ENCODE measurements at places on chromosomes 2 and 18.
A peak's percentile ranks its signal among the peaks of the same experiment; 100 is the strongest.

DNA sequence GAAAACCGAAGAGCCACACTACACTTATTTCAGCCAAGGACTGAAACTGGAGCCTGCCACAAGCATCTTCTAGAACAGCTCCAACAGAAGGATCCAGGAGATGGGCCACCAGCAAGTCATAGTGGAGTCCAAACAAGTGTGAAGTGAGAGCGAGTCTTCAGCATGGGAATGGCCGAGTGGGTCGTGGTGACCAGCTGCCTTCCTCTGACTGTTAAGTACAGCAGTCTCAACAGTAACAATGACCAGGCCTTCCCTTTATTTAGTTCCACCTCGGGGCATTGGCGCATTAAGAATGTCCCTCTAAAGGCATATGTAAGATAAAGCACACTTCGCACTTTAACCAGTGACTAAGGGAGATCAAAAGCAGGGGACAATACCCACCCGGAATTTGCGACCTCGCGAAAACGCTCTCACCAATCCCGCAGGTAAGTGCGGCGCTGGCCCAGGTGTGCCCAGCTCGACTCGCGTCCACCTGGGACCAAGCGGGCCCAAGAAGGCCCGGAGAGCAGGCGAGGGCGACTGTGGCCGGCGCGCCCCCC lies 1.1 kb downstream of the L3MBTL4 start:
- DNase-seq = no peak

DNA sequence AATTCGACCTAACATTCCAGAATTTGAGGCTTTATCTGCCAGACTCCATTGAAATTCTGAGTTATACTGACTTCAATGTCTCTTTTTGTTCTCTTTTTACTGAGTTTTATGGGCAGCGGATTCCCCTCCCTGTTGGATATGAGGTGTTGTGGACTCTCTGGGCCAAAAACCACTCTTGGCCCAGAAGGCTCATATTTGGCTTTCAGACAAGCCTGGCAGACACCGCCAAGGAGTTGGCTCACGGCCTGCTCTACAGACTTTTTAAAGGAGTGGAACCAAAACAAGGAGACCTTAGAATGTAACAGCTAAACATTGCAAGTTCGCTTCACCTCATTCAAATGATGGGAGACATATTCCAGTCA lies 206.4 kb upstream of the NCKAP5 start:
- DNase-seq = no peak

DNA sequence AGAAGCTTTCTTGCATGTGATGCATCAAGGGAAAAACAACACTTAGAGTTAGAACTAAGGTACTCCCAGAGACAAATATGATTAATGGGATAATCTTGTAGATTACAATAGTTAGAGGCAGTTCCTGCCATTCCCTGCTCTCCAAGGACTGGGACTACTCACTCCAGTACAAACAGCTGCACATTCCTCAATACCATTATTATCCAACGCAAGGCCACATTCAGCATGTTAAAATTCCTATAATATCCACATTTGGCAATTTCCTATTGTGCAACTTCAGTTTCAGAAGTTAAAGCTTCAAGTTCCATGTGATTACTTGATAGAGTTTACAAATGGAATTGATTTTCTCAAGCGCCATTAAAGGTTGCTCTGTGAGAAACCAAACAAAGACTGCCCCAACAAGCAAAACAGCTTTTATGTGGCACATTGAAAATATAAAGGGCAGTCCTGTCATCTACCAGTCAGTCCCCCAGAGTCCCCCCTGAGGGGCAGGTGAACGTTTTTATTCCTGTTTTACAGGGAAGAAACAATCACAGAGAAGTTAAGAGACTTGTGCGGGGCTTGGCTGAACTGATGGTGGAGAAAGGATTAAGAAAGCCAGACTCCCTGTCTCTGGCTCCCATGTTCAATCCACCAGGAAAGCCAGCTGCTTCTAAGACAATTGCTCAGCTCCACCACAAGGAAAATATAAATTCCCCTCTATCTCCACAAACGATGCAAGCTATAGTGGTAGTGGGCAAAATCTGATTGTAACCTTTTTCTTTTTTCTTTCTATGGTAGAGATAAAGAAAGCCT lies 72.6 kb downstream of the TXNL1 start:
- DNase-seq = no peak

- DNase-seq = no peak
These were observed 678.2 kb upstream of the FANCL start for GRCh38 chr2:58919316-58919715.

DNA sequence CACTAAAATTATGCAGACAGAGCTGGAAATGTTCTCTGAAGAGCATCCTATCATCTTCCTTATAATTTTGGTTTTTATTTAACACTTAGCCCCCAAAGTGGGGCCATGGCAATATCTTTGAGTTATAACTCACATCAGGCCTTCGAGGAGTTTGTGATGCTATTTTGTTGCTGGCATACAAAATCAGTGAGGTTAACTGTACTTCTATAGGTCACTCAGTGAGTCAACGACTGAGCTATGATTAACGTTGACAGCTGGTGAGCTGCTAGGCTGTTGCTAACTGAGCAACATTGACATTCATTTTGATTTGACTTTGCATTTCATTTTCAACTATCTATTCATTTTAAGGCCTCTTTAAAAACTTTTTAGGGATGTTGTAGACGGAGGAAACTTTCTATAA lies 50.0 kb downstream of the GPD2 start:
- DNase-seq = no peak

- DNase-seq = no peak
These were observed 105.1 kb downstream of the RDH14 start for GRCh38 chr2:18455236-18455862.

- no peak for DNase-seq
These were observed 634.0 kb downstream of the LRP1B start for GRCh38 chr2:141496810-141497209.

- DNase-seq = no peak
These were observed 441.3 kb upstream of the CDH20 start for GRCh38 chr18:60891936-60892335.

DNA sequence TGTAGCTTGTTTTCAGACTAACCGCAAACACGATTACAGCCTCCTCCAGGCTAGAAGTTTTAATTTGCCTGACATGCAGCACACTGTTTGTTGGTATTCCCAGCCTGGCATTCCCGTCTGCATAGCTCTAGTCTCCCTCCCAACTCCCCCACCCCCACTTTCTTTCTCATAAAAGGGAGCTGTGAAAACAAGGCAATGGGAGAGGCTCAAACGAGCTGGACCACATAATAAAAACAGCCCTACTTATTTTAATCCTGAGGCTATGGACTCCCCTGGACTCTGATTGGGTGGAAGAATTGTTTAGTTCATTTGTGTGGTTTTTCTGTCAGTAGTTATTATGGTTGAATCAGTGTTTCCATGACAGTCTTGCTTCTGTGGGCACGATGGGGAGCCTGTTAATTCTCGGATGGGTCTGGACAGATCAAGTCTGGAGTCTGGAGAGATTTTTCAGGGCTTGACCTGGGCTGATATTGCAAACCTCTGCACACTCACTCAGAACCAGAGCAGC lies 1.2 kb downstream of the STON1 start:
- no peak for DNase-seq

DNA sequence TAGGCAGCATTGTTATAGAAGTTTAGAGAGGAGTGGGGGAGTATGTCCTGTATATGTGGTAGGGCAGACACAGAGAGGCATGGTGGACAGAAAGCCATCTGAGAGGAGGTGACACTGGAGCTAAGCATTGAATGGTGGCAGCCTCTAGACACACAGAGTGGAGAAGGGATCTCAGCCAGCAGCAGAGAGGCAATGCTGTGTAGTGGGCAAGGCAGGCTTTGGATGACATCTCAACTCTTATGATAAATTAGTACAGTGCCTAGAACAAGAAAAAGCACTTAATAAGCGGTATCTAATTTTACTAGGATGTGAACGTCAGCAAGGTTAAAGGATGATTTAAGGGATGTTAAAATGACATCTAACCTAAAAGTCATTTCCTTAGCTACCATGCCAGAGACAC lies 22.5 kb upstream of the CERS6 start:
- no peak for DNase-seq

DNA sequence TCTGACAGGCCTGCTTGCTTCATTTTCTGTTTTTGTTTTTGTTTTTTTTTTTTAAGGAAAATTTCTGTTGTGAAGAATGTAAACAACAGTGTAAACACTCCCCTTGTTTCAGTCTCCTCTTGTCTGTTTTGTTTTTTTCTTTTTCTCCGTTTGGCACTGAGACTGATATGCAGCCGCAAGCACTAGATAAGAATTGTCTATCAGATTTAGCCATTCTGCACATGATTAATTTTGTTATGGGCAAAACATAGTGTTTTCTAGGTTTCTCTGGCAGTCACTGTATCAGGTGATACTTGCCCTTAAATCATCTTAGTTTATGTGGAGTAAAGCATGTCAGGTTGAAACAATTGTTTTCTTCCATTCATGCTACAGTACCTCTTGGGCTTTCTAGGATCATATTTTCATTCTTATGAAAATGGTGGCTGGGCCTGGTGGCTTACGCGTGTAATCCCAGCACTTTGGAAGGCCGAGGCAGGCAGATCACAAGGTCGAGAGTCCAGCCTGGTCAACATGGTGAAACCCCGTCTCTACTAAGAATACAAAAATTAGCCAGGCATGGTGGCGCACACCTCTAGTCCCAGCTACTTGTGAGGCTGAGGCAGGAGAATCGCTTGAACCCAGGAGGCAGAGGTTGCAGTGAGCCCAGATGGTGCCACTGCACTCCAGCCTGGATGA lies 12.9 kb upstream of the RBMS1 start:
- DNase-seq = no peak

GRCh38 chr2:15923597-15923996 lies 16.8 kb upstream of the MYCN start:
- no peak for DNase-seq

GRCh38 chr2:12577091-12577490 lies 139.6 kb upstream of the TRIB2 start:
- no peak for DNase-seq

GRCh38 chr18:23592911-23593310 lies 6.6 kb upstream of the NPC1 start:
- no peak for DNase-seq

DNA sequence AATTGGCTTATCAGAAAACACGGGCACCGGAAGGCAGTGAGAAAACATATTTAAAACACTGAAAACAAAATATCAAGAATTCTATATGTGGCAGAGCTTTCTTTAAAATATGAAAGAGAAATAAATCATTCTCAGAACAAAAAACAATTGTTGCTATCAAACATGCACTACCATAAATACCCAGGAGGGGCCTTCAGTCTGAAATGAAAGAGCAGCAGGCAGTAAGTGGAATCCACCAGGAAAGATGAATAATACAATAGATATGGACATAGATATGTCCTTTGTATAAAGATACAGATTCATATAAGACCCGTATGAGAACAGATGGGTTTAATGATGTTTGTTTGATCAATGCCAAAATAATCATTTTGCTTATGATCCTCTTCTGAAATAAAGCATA lies 142.0 kb downstream of the TMEM18 start:
- no peak for DNase-seq

GRCh38 chr2:176652300-176653182 lies 383.3 kb downstream of the MTX2 start:
- DNase-seq = no peak

DNA sequence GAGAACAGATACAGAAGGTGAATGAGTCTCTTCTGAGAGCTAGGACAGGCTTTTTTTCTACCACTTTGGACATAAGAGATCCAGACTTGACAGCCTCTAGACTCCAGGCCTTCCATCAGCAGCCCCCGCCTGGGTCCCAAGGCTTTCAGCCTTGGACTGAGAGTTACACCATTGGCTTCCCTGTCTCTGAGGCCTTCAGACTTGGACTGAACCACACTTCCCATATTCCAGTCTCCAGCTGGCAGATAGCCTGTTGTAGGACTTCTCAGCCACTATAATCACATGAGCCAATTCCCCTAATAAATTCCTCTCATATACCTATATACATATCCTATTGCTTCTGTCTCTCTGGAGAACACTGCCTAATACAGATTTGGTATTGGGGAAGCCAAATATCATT lies 128.2 kb downstream of the MCFD2 start:
- DNase-seq = no peak

GRCh38 chr2:84782717-84783442 lies 98.0 kb downstream of the TRABD2A start:
- peak; percentile 10 for DNase-seq

GRCh38 chr2:26202981-26203490 lies 30.1 kb downstream of the GAREM2 start:
- no peak for DNase-seq

- DNase-seq = no peak
These were observed 79.8 kb downstream of the CCDC150 start for GRCh38 chr2:196719110-196719872.

DNA sequence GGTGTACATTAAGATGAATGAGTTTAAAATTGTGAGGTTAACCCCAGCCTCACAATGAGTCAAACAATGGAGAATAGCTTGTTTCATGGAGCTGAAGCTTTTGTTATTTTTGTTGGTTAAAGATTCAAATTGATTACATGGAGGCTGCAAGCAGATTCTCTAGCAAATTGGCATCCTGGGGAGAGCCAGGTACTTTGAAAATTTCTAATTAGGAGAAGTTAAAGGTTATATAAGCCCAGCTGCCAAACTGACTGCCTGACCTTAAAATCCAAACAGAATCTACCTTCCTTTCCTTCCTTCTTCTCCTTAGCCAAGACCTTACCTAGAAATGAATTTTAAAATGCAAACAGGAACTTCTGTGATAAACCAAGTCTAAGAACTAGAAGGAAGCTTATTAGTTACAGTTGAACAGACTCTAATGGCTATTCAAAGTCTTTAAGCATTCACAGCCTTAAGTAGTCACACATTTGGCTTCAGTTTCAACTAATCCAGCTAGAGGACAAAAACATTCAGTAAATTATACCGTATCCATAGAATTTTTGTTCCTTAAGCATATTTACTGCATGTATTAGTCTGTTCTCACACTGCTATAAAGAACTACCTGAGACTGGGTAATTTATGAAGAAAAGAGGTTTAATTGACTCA lies 31.5 kb upstream of the PGAP1 start:
- DNase-seq = no peak

DNA sequence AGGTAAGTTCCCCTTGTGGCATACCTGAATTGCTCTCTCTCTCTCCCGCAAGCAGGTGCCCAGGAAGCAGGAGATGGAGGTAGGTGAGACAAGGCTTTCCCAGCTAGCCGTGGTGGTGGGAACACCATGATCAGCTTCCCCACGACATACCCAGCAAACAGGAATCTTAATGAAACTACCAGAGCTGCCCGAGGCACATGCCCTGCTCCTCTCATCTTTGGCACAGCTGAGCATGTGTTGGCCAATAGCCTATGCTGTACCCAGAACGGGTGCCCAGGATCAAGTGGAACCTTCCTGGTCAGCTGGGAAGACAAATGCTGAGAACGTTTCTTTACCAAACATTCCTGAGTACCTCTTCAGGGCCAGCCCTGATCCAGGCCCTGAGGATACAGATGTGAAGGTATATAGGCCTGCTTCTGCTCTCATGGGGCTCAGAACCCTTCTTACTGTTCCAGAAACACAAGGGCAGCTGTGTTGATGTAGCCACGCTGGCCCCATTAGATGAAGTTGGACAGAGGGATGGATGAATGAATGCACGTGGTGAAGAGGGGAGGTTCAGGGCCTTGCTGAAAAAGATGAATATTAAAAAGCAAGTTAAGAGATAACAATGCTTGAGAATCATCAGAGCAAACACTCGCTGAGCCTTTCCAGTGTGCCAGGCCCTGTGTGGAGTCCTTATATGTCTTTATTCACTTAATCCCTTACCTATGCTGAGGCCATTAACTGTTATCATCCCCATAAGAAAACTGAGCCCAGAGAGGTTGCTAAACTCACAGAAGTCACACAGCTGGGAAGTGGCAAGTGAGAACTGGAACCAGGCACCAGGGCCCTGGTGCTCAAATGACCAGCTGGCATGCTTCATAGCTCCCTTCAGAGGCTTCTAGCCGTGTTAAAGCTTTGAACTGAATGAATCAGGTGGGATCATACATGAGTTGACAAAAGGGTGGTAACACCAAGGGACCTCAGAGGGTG lies 68.8 kb upstream of the TMEM247 start:
- DNase-seq = no peak
